ENCODE measurements at places on chromosomes 5 and 9.

DNA sequence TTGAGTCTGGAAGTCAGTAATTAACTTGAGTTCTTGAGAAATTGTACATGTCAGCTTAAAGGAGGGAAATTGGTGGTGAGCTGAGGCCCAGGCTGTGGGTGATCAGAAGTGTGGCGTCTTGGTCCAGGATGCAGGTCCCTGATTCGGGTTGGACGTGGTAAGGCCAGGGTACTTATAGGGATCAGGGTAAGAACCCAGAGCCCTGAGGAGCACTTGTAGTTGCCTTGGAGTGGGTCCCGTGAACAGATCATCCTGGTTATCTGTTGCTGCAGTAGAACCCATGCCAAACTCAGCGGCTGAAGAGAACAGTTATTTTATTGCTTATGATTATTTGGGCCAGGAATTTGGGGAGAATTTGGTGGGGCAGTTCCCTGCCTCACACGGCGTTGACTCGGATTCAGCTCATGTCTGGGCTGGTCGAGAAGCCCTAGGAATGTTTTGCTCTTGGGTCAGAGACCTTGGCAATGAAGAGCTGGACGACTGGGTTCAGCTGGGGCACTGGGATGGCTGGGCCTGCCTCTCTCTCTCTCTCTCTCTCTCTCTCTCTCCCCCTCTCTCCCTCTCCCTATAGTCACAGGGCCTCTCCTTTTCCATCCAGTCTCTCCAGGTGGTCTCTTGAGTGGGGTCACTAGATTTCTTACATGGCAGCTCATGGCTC is 73.1 kb downstream of the PDZD2 start:
- DNase-seq: no peak

DNA sequence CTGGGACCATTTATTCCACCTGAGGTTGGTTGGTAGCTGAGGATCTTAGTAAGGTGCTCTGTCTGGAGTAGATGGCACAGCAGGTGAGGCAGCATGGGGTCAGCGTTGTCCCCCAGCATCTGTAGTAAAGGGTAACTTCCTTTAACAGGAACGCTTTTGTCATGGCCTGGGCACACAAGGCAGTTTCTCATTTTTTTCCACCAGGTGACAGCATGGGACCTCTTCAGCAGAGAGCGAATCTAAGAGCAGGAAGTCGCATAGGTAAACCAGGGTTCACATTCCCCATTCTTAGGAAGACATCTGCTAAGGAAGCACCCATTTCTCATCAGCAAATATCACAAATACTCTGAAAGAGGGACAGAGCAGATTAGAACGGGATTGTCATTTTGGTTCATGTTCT is 56.5 kb downstream of the GPR107 start:
- DNase-seq: no peak

GRCh38 chr9:123440256-123440655 is 84.3 kb downstream of the CRB2 start:
- DNase-seq: no peak

DNA sequence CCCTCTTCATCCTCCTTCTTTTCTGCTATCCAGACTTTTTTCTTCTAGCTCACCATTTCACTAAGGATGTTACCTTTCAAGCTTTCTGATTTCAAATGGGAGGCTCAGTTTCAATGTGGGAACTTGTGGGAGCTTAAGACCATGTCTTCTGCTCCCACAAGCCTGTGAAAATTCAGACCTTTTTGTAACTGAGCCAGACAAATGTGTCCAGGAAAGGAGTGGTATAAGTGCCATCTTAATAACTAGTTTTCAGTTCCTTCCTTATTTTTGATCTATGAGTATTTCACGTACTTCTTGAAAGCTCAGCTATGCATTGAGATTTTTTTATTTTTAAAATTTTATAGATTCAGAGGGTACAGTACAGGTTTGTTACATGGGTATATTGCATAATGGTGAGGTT is 4.6 kb upstream of the ERCC6L2 start:
- DNase-seq: no peak

GRCh38 chr5:95615164-95615467 is 4.8 kb upstream of the GPR150 start:
- DNase-seq: no peak

GRCh38 chr5:88888291-88888690 is 5.3 kb upstream of the MEF2C start:
- no peak for DNase-seq

DNA sequence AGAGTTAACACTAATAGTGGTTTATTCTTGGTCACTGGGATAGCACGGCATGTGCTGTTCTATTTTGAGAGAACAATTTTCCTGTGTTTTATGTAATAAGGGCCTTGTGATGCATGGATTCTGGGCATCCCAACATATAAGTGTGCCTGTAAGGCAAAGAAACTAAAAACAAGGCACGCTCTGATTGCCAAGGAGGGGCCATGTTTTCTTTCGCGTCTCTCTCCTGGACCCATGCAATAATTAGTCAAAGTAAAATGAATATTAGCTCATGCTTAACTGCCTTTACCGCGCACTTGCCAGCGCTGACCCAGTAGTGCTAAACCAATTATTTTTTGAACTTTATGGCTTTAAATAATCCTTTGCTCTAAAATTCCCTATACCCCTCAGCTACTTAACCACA is 140.9 kb downstream of the PSAT1 start:
- DNase-seq: no peak

DNA sequence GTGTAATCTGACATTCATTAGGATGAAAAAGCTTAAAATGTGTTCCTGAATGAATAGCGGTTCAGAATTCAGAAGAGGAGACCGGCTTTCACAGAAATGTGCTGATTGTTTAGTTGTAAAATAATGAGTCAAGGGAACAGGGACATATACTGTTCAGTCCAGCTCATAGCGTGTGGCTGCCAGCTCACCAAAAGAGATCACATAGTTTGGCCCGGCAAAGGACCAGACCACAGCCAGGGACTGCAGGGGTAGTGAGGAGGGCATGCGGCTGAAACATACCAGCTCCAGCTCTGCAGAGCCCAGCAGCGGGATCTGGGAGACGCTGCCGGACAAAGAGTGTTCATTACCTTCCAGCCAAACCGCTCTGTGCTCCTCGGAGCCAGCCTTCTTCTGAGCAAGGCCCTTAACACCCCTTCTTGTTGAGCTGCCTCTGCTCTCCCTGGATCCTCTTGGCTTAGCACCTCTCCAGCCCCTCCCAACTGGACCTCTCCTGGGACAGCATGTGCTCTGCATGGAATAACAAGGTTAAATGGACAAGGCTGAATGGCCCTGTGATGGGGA is 116.8 kb upstream of the CNTLN start:
- DNase-seq: no peak

DNA sequence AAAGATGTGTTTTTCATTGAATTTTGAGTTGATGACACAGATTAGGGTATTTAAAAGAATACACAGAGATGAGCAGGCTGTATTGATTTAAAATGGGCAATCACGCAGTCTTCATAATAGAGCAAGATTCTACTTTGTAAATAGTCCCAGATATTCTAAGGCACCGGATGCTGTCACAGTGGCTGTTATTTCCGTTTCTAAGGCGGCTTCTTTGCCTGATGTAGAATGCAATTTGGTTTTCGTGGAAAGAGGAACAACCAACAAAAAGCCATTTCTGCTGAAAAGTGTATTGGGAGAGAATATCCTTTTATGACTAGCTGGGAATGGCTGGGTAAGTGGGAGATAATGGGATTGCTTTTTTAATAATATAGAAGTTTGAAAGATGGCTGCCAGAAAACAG is 17.5 kb downstream of the PRKACG start:
- no peak for DNase-seq

DNA sequence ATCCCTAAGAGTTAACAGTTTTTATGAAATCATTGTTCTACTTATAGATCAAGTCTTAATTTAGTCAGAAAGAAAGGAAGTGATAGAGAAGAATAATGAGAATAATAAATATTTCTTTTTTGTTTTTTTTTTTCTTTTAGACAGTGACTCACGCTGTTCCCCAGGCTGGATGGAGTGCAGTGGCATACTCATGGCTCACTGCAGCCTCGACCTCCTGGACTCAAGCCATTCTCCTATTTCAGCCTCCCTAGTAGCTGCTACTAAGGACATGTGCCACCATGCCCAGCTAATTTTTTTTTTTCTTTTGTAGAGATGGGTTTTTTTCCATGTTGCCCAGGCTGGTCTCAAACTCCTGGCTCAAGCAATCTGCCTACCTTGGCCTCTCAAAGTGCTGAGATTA is 11.0 kb downstream of the IFNA21 start:
- no peak for DNase-seq

DNA sequence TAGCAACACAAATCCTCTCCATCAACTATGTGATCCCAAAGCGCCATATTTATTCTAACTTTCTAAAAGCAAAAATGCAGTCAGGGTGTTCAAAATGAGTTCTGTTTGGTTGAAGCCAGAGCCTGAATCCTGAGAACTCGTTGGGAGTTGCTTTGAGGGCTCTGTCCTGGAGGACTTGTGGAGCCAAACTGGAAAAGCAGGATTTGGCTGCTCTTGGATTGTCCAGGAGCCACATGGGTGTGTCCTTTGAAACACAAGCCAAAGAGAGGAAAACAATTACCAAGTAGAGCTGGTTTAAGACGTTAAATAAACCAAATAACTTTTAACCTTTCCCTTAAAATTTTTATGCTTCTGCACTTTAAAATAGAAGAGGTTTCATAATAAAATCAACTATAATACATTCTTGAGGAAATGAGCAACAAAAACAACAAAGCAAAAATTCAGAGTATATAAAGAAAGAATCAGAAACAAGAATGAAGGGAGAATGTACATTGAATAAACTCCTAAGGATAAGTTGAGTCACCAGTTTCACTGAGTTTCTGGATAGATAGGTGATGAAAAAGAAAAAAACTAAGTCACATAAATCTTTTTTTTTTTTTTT is 13.5 kb downstream of the C5orf46 start:
- DNase-seq: no peak

DNA sequence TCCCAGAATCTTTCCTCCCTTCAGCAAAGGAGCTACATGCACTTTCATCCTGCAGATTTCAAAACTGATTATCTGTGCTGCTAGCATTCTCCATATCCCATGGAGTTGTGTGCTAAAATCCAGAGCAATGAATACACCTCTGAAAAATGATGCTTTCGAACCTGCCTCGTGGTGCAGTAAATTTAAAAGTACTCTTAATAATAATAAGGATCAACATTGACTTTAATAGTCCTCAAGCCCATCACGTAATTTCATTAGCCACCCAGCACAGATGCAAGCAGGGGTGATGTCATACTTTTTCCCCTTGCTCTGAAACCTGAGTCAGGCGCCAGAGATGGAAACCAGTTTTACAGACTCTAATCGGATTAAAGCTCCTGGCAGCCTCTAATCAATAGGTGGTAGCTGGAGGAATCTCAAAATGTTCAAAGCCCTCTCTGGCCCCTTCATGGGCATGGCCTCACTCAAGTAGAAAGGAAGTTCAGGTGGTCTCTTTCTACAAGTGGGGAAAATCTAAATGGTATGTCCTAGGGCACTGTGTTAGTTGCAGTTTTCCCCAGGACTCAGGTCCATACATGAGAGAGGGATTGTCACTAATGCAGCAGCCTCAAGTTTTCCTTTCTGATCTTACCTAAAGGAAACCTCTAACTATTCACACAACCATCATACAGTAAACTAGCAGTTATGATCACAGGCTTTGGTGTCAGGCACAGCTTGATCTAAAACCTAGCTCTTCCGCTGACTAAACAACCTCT is 221.6 kb upstream of the SLC30A5 start:
- DNase-seq: no peak

DNA sequence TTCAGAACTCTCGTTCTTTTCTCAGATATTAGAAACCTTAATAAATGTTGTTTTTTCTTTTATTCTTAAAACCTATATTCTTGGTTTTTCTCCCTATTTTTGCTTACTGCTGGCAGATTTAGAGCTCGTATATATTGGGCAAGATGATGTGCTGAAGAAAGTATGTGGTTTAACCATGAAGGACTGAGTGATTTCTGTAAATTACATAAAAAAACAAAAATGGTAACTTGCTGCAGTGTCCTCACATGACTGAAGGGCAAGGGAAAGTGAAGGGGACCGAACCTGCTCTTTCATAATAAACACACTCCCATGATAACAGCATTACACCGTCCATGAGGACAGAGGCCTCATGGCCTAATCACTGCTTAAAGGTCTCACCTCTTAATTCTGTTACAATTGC is 393.8 kb upstream of the ZNF608 start:
- DNase-seq: no peak

DNA sequence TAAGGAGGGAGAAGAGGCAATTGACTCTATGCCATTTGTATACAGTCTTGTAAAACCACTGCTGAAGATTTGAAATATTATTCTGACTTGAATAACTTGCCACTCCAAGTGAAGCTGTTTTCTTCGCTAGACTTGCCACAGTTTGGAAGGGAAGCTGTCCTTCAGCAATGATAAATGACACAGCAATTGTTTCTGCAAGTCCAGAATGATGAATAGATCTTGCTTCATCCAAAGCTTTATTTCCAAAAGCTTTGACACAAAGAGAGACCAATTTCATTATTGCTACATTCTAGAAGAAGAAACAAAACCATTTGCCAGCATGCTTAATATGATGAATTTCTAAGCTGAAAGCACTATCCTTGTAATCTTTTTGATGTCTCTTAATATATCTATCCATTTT is 73.7 kb downstream of the ZNF366 start:
- no peak for DNase-seq

DNA sequence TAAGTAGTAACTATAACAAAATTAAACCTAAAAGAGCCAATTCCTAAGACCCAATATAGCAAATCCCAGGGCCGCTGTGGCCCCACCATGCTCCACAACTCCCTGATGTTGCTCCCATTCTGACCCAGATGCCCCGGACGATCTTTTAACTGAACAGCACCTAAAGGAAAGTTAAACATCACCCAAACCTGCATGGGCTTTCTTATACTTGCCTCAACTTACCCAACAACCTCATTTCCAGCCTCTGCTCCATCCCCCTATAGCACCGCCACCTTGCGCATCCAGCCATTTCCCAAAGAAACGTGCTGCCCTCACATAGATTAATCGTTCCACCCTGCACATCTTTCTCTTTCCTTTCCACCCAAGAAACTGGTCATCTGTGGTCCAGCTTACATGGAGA is 54.6 kb downstream of the ZNF354C start:
- DNase-seq: no peak

GRCh38 chr9:123234853-123235252 is 33.5 kb downstream of the STRBP start:
- no peak for DNase-seq

DNA sequence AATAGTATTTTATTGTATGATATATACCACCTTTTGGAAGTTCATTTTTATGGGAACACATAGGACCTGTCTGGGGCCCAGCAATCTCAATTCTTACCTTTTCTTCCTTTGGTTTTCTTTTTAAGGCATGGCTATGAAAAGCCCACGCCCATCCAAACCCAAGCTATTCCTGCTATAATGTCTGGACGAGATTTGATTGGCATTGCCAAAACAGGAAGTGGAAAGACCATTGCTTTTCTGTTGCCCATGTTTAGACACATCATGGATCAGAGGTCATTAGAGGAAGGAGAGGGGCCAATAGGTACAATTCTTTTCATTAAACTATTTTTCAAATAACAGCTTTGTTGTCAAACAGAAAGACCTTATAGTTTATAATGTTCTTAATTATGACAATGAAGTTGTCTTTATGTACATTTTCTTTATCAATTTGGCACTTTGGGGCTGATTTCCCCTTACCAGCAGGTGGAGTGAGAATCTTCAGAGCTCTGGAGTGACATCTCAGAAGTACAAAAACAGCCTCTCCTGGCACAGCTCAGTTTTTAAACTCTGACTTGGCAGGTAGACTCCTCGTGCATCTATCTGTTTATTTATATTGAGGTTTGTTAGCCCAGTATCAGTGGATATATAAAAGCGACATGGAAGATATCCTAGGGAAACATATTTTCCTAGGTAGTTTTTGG is 25.8 kb downstream of the DDX46 start:
- DNase-seq: no peak

GRCh38 chr5:36298552-36298951 is 3.1 kb downstream of the RANBP3L start:
- no peak for DNase-seq

- DNase-seq: no peak
These were observed 452.5 kb downstream of the EBF1 start for GRCh38 chr5:158647264-158647663.
